ENCODE measurements at places on chromosomes 4 and X.
A peak's percentile ranks its signal among the peaks of the same experiment; 100 is the strongest.

GRCh38 chr4:1595789-1596325, 88.3 kb downstream of the FAM53A start:
- DNase-seq = no peak

DNA sequence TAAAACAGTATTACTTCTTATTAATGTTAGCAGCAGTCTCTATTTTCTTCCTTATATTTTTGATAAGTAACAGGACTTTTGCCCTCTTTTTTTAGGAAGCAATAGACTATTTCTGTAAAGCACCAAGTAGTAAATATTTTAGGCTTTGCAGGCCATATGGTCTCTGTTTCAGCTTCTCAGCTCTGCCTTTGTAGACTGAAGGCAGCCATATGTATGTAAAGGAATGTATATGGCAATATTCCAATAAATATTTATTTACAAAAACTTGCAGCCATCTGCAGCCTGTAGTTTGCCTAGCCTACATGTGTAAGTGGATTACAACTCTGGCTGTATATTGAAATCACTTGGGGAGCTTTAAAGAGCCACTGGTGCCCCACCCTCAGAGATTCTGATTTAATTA, 15.0 kb downstream of the RADX start:
- DNase-seq = no peak

DNA sequence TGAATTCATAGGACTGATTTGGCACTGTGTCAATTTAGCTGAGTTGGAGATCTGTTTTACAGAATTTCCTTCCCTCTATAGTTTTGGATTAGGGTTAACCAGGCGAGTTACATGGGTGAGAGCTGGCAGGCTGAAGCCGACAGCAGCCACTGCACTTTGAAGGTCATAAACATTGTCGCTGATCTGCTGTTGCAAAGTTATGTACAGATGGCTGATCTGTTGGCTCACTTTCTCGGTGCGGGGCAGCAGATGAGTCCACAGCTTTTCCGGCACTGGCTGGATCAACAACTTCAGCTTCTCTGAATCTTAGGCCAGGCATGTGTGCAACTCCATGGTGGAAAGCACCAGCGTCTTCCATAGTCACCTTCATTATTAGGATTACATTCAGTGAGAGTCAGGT, 173.7 kb downstream of the GPAT3 start:
- no peak for DNase-seq

DNA sequence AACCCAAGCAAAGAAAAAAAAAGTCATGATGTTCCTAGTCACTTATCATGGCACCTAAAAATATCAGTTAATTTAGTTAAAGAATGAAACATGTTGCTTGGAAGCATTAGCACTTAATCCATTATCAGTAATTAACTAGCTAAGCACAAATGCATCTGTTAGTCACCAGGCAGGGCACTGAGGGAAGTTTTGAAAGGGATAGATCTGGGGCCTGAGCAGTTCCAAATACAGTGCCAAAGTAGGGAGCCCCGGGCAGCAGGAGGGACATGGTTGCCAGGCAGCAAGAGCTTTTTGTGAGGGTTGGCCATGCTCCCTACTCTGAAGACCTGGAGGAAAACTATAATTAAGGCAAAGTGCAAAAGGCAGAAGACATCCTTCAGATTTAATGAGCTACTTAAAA, 62.0 kb downstream of the PHKA1 start:
- no peak for DNase-seq

DNA sequence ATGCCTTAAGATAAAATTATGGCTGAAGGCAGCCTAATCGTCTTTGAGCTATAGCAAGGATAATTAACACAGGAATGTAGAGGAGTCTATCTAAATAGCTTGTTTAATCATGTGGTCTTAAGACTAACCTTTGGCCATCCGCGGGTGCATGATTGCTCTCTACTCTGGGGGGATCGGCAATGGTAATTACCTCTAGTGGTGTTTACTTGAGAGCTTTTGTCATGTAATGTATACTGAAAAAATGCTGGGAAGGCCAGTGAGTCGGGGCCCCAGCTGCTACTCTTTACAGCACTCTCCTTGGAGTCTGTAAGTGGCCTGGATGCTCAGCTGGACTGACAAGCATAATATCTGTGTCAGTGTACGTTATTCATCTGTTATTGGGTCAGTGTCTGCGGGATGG, 65.5 kb upstream of the GNPDA2 start:
- no peak for DNase-seq

GRCh38 chrX:13742397-13743176, 8.0 kb downstream of the OFD1 start:
- peak; percentile 52 for DNase-seq

Measured in inflammatory macrophage treated with lipopolysaccharide for 4 hours (primary cell).